GM19239 (cell line): ENCODE measurements at places on chromosomes 11 and 22.

GRCh38 chr11:128714123-128714522 lies 20.3 kb downstream of the FLI1 start:
- no peak for DNase-seq

DNA sequence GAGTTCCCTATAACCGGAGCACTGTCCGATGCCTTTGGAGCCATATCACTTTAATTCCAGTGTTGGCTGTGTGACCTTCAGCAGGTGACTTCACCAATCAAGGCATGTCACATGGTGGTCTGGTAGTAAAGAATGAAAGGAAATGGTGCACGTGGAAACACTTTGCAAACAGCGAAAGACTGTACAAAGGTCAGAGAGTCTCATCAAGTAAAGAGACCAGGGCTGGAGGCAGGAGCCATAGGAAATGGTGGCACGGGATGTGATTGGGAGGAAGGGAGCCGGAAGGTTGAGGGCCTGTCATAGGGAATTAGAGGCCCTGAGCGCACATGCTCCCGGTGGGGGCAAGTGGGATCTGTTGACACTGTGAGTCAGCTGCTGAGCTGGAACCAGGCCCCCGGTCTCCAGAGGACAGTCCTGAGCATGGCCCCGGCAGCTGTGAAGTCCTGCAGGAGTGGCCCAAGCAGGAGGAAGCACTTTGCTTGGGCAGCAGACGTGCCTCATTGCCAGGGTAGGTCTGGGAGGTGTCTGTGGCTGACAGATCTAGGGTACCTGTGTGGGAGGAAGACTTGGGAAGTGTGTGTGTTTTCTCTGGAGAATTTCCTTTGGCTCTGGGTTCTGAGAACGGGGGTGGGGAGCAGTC lies 2.0 kb downstream of the DAGLA start:
- DNase-seq = no peak

- peak; percentile 13 for DNase-seq
These were observed 130.5 kb downstream of the GRIA4 start for GRCh38 chr11:105740164-105740903.

DNA sequence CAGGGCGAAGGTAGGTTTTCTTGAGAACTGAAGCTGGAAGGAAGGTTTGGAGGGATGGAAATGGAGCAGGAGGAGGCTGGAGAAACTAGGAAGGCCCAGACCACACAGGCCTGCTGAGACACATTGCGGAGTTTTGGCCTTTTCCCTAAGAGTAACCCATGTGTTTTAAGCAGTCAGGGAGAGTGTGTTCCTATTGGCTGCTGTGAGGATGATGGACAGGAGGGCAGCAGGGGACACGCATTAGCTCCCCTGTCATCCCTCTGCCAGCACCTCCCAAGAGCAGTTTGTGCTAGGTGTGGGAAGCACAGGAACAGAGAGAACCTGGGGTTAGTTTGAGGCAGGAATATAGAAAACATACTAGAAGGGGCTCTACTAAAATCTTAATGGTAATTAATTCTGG lies 842.1 kb downstream of the TBC1D22A start:
- no peak for DNase-seq

DNA sequence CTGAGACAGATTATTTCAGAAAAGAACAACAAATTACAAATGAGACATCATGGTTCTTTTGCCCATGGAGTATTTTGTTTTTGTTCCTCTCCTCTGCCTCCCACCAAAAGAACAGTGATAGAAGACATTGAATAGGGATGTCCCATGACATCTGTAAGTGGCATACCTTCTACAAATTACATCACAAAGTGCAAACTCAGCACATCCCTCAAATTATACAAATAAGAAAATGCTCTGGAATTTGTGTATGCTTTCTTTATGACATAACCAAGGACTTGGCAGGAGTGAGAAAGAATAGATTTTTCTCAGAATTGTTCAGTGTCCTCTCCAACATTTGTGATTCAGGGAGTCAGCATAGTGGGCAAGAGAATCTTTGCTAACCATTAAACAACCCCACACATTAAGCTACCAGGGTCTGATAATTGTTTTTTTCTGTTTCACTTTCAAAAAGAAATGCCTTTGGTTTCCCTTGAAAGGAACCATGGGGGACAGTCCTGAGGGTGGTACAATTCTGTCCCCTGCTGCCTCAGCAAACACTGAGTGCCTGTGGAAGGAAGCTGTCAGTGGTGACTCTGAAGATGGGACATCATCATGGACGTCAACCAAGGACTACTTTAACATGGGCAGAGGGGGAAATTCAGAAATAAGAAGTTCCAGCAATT lies 430.3 kb downstream of the AASDHPPT start:
- DNase-seq = no peak

DNA sequence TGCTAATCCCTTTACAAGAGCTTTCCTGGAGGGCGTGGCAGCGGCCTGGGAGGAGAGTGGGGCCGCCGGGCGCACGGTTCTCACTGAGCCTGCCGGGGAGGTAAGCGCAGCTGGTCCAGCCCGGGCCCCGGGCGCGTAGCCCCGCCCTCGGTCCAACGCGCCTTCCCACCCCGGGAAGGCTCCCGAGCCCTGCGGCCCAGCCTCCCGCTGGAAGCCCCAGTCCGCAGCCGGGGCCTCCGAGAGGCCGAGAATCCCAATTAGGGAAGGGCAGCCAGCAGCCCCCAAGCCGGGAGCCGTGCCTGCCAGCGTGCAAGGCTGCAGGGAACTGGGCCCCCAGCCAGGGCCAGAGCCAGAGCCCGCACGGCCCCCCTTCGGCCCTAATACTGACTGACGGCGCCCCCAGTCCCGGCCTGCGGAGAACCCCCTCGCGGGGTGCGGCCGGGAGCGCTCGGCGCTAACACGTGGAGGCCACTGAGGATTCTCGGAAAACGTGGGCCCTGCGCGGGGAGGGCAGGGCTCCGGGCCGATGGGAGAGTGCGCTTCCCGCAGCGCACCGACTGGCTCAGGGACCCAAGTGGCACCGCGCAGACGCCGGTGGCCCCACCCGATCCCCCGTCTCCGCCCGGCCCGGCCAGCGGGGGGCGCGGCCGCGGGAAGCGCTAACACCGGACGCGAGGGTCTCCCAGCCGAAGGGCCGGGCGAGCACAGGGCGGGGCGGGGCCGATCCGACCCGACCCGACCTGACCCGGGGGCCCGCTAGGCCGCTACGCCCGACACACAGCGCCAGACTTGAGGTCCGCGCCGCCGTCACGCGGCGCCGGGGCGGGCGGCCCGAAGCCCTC lies 5.7 kb downstream of the ZFTA start:
- no peak for DNase-seq

GRCh38 chr11:117874253-117874909 lies 2.1 kb downstream of the FXYD6 start:
- DNase-seq = no peak

DNA sequence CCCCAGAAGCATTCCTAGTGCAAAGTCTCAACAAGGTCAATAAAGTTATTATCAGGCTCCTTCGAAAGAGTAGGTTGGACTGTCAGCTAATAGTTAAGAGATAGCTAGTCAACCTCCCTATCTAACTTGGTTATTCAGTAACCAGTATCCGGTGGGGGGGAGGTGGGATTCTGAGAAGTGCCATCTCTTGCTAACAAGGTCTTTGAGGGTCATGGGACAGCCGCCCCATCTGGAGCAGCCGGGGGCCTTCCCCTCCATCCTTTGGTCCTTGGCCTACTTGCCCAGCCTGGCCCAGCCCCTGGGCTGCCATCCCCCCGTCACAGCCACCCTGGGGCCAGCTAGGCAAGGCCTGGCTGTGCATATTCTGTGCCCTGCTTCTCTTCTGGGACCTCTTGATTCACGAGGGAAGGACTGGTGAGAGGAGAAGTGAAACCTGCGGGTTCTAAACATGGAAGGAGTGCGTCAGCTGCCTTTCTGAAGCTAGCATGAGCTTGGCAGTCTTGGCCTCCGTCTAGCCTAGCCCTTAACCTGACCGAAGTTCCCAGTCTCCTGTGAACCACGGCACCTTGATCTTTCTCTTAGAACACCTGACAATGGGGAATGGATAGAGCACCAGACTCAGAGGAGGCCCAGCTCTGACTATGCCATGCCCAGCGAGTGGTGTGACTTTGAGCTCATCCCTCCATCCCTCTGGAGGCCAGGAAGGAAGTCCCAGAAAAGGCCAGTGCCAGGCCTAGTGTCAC lies 9.3 kb downstream of the SLC37A2 start:
- peak; percentile 73 for DNase-seq

DNA sequence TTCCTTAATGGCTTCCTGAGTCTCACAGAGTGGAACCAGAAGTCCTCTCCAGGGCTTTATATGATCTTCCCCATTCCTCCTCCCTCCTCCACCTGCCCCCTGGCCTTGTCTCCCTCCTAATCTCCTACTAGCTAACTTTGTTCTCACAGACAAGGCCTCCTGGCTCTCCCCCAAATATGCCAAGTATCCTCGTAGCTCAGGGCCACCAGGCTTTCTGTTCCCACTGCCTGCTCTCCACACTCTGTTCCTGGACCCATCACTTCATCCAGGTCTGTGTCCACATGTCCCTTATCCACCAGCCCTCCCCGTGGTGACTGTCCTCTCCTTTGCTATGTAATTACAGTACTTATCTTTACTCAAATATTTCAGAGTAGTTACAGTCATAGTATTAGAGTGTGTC lies 23.2 kb upstream of the LMO1 start:
- no peak for DNase-seq

- no peak for DNase-seq
These were observed 29.2 kb upstream of the B3GAT1 start for GRCh38 chr11:134441281-134441680.

DNA sequence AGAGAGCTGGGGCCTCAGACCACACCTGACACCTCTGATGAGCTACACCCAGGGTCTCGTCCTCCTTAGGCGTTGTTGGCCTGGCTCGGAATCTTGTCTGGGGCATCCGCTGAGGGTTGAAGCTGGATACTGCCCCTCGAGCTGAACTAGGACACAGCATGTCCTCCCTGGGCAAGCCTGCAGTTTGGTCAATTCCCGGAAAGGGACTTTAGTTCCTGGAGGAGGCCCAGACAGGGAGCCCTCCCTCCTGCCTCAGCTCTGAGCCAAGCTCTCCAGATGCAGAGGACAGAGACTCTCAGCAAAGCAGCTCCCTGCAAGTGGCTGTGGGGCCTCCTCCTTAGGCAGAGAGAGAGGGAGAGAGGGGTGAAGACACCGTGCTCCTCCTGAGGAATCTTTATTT lies 4.9 kb downstream of the APOL3 start:
- no peak for DNase-seq

DNA sequence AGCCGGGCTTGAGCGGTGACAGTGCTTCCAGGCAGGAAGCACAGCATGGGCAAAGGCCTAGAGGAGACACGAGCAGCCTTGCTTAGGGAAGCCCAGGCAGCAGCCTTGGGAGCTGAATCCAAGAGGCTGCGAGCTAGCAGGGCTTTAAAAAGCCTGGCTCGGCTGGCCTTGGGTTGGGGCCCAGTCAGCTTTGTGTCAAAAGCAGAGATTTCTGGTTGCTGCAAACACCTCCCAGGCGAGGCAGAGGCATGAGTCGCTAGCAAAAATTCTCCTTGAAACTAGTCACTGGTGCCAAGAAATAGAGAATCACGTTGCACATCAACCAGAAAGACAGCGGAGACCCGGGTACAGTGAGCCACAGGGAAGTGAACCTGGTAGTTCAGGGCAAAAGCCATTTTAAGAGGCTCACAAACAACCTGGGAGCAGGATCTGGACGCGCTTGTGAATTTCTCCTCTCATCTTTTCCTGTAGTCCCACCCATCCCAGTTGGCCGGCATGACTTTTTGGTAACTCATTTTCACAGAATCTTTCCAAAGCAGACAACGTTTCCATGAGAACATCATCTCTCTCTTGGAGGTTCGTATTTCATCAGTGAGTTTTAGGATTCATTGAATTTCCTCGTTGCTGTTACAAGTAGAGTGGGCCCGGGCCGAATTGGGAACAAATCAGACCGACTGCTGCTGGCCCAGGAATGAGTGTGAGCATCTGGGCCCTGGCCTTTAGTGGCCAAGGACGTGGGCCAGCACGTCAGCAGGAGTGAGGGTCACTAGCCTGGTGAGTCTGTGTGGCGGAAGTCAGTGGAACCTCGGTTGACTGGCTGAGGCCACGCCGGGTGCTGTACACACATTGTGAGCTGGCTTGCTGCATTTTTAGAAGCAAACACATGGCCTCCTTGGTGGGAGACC lies 16.4 kb upstream of the FGF4 start:
- no peak for DNase-seq

GRCh38 chr11:97683733-97684132 lies 1293.9 kb downstream of the JRKL start:
- no peak for DNase-seq

GRCh38 chr11:69339983-69340565 lies 46.1 kb downstream of the MYEOV start:
- DNase-seq = no peak

- DNase-seq = no peak
These were observed 2.6 kb upstream of the MMP10 start for GRCh38 chr11:102783016-102783415.

- DNase-seq = no peak
These were observed 4.3 kb upstream of the ATP5MGL start for GRCh38 chr22:42644422-42645340.

DNA sequence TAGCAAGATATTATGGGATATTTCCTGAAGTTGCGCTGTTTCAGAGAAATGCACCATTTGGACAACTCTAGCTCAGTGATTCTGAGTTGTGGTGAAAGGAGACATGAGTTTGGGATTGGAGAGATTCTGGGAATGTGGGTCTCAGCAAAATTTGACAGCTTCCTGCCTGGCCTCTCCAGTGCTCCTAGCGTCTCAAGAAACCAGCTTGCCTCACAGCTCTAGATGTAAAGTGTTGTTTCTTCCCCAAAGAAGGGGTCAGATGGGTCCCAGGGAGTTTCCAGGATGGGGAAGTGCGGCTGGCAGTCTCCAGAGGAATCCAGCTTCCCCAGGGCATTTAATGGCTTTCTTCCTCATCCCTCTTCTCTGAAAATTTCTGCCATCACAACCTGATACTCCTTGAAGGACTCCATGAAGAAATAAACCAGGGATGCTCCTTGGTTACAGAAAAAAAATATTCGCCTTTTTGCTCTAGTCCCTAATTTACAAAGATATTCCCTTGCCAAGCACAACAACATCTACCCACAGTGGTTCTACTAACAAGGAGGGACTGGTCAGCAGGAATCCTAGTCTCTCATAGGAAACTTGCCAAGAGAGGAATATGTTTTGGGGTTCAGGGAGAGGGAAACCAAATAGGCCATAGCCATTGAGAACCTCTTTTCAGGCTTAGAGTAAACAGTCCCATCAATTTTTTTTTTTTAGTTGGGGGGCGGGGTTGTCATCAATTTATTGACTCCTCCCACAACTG lies 185.4 kb upstream of the E2F8 start:
- DNase-seq = no peak

DNA sequence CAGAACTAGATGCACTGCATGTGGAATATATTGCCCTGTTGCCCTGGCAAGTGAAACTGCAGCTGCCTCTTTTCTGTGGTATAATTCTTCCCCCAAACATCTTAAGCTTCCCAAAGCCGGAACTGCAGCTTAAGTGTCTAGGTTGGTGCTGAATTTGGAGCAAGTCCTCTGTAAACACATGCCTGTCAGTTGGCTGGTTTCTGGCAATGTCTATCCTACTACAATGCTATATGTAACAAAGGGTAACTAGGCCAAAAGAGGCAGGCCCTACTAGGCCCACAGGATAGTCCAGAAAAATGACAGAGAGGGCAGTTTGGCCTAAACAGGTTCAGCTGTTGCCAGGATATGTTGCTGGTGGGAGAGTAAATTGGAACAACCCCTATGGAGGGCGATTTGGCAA lies 27.9 kb downstream of the ASCC2 start:
- no peak for DNase-seq
